ENCODE measurements at places on chromosomes 11 and 22.

GRCh38 chr22:19798003-19798665 lies 37.6 kb downstream of the TBX1 start:
- no peak for DNase-seq

GRCh38 chr22:32850591-32851517 lies 49.3 kb downstream of the TIMP3 start:
- DNase-seq: no peak

DNA sequence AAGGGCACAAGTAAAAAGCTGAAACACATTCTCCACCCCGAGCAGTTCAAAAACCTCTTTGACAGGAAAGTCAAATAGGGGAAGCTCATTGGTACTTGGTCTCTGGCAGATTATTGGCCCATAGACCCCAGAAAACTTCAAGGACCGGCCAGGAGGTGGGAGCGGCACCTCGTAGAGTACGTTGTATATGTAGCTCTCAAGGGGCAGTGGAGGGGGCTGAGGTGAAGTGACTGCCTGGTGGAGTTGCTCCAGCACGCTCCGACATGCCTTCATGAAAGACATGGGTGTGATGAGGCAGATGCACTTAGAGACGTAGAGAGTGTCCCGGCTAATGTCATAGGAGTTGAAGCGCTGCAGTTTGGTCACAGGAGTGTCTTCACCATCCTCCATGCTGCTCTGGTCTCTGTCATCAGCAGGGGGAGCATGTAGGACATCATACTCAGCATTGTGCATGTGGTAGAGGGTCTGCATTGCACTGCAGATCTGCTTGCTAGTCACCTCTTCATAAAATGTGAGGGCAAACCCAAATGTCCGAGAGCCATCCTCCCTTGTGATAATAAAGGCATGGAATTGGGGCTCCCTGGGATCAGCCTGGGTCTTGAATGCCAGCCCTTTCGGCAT lies 61.3 kb downstream of the DENND5A start:
- no peak for DNase-seq

- no peak for DNase-seq
These were observed 73.0 kb downstream of the RAB30 start for GRCh38 chr11:82998697-82999096.

DNA sequence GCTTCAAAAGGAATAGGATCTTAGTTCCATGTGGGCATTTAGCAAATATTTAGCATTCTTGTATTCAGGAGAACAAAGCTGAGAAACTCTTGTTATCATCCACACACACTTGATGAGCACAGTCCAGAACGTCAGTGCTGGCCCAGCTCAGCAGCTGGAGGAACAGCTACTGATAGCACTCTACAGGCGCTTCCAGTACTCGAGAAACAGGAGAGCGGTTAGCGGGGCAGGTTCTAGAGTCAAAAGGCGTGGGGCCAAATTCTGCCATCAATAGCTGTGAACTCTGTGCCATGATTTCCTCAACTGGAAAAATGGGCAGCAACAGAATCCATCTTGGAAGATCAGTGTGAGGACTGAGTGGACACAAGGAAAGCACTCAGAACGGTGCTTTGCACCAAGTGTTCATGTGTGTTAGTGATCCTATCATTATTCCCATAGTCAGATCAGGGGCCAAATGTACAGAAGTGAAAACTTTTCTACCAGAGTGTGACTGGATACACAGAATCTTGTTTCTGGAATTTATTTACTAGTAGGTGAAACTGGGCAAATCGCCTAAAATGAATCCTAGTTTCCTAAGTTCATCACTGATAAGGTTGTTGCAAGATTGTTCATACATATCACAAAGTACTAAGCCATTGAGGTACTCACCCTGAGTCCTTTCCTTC lies 3.2 kb downstream of the JOSD1 start:
- DNase-seq: no peak

- no peak for DNase-seq
These were observed 2.5 kb downstream of the CDC42EP2 start for GRCh38 chr11:65317025-65317786.

- DNase-seq: no peak
These were observed 67.7 kb upstream of the CLNS1A start for GRCh38 chr11:77705195-77705875.

GRCh38 chr22:37080838-37081237 lies 28.7 kb downstream of the TMPRSS6 start:
- DNase-seq: no peak

GRCh38 chr22:28188178-28188879 lies 269.3 kb upstream of the PITPNB start:
- DNase-seq: no peak

DNA sequence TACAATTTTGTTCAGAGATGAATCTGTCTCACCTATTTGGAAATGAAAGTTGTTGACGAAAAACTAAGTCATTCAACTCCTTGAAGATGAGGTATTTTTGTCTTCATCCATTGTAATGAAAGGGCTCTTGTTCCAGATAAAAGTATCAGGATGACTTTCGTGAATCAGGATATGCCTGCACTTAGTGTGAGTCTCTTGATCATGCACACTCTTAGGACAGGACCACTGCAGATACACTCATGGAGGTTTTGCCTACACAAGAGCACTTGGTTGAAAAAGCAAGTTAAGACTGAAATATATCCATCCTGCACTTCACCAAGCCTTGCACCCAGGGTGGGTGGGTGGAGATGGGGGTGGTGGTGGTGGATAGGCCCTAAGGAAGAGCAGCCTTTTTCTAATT lies 120.8 kb upstream of the MTMR2 start:
- DNase-seq: no peak

DNA sequence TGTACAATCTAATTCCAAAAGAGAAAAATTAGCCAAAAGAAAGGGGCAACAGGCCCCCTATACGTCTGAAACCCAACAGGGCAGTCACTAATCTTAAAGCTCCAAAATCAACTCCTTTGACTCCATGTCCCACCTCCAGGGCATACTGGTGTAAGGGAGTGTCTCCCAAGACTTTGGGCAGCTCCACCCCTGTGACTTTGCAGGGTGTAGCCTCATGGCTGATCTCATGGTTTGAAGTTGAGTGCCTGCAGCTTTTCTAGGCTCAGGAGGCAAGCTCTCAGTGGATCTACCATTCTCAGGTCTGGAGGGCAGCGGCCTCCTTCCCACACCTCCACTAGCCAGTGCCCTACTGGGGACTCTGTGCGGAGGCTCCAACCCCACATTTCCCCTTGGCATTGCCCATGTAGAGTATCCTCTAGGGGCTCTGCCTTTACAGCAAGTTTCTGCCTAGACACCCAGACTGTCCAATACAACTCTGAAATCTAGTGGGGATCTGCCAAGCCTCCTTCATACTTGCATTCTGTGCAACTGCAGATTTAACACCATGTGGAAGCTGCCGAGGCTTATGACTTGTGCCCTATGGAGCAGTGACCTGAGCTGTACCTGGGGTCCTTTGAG lies 94.5 kb downstream of the TRIM29 start:
- DNase-seq: no peak

DNA sequence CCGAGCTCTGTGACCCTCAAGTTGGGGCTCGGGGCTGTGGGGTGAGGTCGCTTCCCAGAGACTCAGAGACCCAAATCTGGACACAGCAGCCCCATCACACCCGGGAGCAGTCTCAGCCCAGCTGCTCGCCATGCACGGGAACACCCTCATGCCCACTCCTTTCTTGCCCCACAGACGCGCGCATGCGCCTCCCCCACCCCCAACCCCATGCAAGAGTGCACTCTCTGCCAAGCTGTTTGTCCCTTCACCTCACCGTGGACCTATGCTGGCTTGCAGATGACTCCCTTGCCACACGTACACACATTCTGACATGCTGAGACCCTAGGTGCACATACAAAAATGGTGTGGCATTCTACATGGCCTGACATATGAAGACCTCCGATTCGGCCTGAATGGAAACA lies 478 bp upstream of the CD248 start:
- DNase-seq: peak; percentile 31

DNA sequence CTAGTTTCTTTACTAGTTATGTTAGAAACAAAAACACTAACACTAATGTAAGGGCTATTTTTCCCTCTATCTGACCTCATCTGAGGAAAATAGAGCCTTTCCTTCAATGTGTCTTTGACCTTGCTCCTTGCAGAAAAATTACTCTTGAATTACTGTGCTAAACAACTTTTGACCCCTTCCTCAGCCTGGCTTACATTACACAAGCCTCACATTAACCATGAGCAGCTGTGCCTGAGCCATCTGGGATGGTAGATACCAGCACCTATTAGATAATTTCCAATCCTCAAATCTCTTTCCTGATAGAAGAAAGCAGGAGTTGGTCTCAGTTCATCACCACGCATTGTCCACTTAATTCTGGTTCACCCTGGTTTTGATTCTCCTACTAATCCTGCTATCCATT lies 134.4 kb upstream of the NCAM1 start:
- no peak for DNase-seq

DNA sequence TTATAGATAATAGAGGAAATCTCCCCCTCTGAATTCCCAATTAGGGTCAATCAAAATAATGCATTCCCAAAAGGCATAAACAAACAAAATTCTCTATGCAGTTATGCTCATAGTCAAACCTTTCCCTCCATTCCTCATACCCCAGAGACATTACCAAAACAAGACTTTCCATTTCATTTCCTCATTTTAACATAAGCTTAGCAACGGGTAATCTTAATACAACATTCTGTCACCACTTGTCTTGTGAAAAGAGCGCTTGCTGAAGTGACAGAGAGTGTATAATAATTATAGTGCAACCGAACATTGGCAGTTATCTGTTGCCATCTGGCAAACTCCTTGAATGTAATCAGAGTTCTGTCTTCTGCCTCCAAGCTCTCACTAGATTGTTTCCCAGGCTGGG lies 1.2 kb upstream of the SLN start:
- DNase-seq: no peak

GRCh38 chr11:27279460-27279859 lies 83.6 kb downstream of the CCDC34 start:
- DNase-seq: no peak

- DNase-seq: no peak
These were observed 478.3 kb upstream of the ISX start for GRCh38 chr22:34587357-34588356.

DNA sequence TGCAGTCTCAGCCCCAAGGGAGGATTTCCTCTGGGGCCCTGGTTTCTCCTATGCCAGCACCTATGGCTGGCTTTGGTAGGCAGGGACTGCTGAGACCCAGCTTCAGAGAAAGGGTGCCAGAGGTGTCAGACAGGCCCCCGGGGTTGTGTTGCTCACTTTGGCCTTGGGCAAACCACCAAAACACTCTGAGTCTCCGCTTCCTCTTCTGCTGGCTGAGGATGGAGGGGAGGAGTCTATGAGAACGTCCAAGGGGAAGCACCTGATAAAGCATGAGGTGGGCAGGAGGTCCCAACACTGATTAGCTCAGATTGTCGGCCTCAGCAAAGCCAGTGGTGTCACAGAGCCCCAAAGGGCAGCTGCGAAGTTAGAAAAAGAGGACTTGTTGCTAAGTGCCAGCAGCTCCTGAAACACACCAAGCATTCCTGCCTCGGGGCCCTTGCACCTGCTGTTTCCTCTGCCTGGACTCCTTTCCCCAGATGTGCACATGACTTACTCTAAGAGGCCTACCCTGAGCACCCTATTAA lies 10.5 kb downstream of the SMTNL1 start:
- peak; percentile 29 for DNase-seq

DNA sequence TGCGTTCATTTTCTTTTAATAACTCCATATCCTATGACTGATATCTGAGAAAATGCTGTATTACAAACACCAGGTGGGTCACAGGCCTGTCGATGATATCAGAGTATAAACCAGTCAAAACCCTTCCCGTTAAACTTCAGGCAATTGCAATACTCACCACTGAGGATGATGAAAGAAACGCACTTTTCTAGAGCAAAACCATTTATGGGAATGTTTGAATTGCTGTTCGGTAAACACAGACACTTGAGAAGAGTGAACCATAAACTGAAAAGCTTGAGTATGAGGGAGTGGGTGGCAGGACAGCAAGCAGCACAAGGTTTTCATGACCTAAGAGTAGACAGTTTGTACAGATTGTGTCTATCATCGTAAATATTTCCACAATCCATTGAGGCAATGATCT lies 139.8 kb upstream of the CEP126 start:
- DNase-seq: no peak

DNA sequence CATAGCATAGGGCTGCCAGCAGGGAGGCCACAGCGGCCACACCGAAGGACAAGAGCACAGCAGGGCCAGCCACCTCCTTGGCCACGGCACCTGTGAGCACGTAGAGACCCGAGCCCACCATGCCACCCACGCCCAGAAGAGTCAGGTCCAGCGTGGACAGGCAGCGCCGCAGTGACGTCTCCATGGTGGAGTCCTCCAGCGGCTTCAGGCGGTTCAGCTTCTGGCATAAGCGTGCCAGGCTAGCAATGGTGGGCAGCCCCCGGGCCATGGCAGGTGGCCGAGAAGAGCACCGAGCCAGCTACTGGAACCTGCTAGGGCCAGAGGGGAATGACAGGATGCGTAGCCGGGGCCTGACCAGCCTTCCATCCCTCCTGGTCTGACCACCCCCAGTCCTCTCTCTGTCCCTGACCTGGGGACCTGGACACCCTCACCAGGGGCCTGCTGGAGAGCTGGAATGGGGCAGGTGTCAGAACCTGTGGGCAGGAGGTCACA lies 770 bp downstream of the SLC7A4 start:
- no peak for DNase-seq

DNA sequence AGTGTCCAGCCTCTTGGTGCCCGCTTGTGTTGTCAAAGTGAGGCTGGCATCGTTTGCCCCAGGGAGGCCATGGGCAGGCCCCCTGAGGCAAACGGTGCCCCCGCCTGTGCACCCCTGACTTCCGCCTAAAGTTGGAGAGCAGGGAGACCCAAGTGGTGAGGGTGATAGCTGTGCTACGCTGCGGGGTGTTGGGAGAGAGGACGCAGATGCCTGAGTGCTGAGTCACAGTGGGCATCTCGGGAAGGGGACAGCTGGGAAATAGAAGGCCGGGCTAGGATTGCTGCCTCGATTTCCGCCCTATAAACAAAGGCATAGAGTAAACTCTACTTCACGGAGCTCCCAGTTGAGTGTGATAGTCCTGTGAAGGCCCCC lies 5.8 kb downstream of the GRIK4 start:
- no peak for DNase-seq

DNA sequence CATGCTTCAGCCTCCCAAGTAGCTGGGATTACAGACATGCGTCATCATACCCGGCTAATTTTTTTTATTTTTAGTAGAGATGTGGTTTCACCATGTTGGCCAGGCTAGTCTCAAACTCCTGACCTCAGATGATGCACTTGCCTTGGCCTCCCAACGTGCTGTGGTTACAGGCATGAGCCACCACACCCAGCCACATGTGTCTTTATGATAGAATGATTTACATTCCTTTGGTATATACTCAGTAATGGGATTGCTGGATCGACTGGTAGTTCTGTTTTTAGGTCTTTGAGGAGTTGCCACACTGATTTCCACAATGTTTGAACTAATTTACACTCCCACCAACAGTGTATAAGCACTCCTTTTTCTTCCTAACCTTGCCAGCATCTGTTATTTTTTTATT lies 276.2 kb downstream of the METTL15 start:
- no peak for DNase-seq

DNA sequence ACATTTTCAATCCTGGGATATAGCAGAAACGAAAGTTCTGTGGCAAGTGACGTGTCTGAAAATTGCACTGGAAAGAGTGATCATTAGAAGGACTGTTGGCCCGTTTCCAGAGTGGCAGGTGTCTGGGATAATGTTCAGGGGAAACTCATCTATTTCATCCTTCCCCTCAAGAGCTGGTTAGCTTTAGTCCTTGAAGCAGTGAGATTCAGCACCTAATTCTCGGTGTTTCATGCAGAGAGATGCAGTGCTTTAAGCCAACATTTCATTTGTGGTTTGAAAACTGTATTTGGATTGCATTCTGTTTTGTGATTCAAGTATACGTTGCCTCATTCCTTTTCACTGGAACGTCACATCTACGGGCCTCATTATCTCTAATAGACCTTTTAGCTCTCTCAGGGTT lies 205.0 kb upstream of the RAG2 start:
- no peak for DNase-seq

Measured in memory B cell (primary cell).